HFFc6 (cell line): ENCODE measurements at places on chromosomes 4 and X. TPM values are rescaled to one million over a fixed set of nuclear protein-coding genes. Genes with fewer than 3 reads are reported as not detected.

DNA sequence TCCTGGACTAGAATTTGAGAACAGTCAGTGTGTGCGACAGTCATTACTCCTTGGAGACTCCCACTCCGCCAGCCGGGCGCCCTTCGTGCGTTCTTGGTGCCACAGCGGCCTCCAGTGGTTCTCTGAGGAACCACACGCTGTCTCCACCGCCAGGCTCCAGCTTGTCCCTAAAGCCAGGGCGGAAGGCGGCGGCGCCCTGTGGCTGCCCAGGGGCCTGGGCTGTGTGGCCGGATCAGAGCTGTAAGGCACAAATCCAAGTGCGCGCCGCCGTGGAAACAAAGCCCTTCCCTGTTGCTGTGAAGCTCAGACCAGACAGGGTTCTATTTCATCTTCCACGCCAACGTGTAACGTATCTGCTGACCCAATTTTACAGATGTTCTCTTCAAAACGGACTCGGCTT lies 34.2 kb downstream of the IDS start:
- peak; percentile 53 for DNase-seq

DNA sequence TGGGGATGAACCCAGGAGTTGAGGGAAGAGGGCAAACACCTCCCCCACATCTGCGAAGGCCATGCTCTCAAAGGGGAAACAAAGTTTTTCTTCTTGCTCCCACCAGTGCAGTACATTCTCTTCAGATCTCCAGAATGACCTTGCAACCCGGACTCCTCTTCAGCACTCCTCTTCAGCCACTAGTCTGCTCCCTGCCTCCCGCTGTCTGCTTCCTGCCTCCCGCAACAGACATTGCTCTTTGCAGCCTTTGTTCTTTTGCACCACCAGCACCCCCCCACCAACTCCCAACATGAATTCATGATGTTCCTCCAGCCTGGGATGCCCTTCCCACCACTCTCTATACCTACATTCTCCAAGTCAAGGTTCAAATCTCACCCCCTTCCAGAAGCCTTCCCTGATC lies 32.1 kb downstream of the UTP14A start:
- no peak for DNase-seq

DNA sequence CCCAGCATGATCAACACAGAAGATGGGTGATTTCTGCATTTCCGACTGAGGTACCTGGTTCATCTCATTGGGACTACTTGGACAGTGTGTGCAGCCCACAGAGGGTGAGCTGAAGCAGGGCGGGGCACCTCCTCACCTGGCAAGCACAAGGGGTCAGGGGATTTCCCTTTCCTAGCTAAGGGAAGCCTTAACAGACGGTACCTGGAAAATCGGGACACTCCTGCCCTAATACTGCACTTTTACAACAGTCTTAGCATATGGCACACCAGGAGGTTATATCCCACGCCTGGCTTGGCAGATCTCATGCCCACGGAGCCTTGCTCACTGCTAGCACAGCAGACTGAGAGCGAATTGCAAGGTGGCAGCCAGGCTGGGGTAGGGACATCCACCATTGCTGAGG lies 92.9 kb upstream of the GRID2 start:
- no peak for DNase-seq

DNA sequence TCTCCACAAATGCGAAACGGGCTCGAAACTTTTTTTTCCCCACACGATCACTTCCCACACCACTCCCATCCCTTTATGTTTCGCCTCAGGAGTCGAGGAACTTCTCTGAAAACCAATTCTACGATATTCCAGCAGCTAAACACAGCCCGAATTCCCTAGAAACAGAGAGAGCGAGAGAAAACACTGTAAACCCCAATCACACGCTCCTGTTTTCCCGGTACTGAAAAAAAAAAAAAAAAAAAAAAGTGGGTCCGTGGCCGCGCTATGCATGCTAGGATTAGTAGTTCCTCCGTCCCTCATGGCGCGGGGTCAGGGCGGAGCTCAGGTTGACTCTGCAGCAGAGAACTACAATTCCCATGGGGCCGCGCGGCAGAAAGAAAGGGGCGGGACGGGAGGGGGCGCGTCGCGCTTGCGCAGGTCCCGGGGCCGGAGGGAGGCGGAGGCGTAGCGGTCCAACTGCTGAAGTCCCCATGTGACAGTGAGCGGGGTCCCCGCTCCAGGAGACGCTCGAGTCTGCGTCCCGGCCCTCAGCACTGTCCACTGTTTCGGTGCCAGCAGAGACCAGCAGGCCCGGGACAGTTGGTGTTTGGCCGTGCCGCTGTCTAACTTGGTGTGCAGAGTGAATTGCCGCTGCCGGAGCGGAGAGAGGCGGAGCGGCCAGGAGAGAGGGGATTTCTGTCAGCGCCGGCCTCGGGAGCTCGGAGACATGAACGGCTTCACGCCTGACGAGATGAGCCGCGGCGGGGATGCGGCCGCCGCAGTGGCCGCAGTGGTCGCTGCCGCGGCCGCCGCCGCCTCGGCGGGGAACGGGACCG lies at the start of gene SAP30:
Gene SAP30, plus strand, starts transcription at position 478 of the 815 bp plus-strand sequence. Its CDS starts 229 bp downstream, at position 707.
- peak; percentile 97 for DNase-seq

GRCh38 chr4:150826306-150826705 lies 188.8 kb downstream of the LRBA start:
- DNase-seq = no peak

DNA sequence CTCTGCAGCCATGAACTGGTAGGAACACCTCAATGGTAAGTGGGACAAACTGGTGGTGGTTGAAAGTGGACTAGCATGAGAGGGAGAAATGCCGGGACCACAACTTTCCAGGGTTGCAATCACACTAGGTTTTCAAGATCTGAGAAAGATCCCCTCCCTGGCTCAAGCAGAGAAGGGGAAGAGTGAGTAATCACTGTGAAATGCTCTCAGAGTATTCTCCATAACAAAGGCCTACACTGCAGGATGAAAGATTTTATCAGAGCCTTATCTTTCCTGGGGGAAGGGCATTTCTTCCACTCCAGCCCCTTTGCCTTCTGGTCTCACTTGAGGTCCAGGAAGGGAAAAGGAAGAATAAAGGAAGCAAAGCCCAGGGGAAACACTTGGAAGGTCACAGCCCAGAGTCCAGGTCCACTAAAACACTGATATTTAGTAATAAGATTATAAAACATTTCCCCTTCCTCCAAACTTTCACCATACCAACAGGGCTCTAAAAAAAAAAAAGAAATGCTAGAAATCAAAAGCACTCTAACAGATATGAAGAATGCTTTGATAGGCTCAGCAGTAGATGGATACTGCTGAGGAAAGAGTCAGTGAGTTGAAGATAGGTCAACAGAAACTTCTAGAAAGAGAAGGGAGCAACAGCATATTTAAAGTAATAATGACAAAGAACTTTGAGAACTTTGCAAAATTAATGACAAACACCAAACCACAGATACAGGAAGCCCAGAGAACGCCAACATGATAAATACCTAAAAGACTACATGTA lies 95.9 kb downstream of the WDFY3 start:
- peak; percentile 48 for DNase-seq

DNA sequence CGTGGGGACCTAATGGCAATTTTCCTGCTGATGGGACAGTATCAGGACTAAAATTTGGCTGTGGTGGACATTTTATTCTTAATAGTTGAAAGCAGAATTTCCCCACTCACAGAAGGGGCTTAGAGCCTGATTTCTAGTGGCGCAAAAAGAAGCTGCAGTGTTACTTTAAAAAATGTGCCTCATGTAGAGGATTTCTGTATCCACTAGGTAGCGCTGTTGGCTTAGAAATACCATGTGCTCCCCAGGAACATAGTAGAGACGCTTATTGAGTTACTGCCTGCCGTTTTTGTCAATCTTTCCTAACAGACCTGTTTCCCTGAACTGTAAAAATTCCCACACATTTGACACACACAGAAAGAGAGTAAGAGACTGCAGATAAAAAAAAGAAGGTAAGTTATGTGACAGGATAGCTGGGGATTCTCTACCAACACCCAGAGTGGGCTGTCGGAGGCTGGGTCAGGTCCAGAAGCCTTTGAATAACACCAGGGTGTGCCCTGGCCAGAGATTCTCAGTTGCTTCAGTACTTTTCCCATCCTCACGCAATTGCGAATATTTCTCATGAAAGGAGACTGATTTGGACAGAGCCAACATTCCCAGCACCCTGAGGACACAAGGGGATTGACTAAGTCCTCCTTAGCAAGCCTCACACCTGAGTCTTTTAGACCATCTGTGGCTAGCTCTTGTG lies 88.4 kb downstream of the ZXDA start:
- peak; percentile 47 for DNase-seq

- peak; percentile 92 for DNase-seq
These were observed 344.6 kb upstream of the CTSO start for GRCh38 chr4:156298230-156298629.

GRCh38 chr4:53016099-53016820 lies 154.1 kb downstream of the RASL11B start:
- no peak for DNase-seq

- DNase-seq = no peak
These were observed 579.5 kb downstream of the GALNTL6 start for GRCh38 chr4:172392741-172393140.

DNA sequence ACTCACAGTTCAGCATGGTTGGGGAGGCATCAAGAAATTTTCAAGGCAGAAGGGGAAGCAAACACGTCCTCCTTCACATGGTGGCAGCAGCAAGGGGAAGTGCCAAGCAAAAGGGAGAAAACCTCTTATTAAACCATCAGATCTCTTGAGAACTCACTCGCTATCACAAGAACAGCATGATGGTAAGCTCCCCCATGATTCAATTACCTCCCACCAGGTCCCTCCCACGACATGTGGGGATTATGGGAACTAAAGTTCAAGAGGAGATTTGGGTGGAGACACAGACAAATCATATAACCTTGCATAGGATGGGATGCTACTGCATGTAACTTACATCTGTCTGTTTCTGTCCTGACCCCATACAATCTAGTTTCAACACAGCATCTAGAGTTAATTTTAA lies 511.8 kb upstream of the ARX start:
- no peak for DNase-seq

- no peak for DNase-seq
These were observed 7.3 kb downstream of the LRPAP1 start for GRCh38 chr4:3524920-3525319.

DNA sequence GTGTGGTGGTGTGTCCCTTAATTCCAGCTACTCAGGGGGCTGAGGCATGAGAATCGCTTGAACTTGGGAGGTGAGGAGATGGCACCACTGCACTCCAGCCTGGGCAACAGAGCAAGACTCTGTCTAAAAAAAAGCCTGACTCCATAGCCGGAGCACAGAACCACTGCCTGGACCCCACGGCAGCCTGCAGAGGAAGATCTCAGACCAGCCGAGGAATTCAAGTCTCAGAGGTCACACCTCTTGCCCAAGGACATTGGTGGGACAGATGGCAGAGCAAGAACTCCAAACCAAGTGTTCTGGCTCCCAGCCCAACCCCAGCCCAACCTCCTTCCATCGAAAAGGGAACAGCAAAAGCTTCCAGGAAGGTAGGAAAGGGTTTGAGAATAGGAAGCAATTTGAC lies 70.8 kb downstream of the SMIM20 start:
- no peak for DNase-seq

DNA sequence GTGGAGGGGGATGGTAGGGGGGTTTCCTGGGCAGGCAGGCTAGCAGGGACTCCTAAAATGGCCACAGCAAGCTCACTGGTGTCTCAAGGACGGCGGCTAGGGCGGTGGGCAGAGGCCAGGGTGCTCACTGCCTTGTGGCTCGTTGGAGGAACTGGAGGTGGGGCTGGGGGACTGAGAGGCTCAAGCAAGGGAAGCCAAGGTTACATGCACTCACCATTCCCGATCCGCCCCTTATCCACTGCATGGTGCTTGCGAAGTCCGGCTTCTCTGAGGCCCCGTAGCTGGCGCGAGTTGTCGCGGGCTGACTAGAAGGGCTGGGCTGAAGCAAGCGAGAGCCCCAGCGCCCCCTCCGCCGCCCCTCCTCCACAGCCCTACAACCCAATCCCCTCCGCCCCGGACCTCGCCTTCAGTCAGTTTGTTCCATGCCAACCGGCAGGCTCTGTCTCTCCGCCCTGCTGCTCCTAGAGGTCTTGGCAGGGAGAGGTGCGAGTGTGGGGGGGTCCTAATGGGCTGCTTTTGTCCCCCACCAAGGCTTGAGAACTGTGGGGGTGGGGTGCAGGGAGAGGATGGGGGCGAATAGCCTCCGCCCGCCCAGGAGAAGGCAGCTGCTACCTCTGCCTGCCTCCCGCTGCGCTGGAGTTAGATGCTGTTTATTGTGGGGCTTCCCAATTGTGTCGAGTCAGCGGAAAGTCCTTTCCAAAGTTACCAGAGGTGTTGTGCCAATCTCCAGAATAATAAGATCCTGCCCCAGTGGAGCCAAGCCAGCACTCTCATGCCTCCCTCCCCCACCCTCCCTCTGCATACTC lies at the start of gene ARHGEF9:
Gene ARHGEF9, minus strand, starts transcription at position 313 of the 806 bp plus-strand sequence. Its CDS starts 69 bp downstream, at position 244.
- no peak for DNase-seq

DNA sequence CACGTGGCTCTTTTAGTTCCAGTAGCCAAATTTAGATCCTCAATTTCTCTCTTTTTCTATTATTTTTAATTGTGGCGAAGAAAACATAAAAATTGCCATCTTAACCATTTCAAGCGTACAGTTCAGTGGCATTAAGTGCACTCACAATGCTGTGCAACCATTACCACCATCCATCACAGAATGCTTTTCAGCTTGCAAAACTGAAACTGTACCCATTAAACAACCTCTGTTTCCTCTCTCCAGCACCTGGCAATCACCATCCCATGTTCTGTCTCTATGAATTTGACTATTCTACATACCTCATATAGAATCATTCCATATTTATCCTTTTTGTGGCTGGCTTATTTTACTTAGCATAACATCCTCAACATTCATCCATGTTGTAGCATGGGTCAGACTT lies 74.9 kb downstream of the METTL14 start:
- no peak for DNase-seq

The PAGE2 gene
- total RNA-seq = not detected in 3 replicates
